WTC11 (cell line): ENCODE measurements at places on chromosomes 1 and 21.

- H3K4me3 ChIP-seq = no peak overlapping the region
- no peaks in the 10 kb centered on the region for H3K36me3 ChIP-seq
- peak; percentile 92 for DNase-seq
- H3K4me1 ChIP-seq = peaks cover 18% of the 10 kb centered on the region
These were observed 73.9 kb downstream of the RAP1GAP start for GRCh38 chr1:21594935-21595897.

DNA sequence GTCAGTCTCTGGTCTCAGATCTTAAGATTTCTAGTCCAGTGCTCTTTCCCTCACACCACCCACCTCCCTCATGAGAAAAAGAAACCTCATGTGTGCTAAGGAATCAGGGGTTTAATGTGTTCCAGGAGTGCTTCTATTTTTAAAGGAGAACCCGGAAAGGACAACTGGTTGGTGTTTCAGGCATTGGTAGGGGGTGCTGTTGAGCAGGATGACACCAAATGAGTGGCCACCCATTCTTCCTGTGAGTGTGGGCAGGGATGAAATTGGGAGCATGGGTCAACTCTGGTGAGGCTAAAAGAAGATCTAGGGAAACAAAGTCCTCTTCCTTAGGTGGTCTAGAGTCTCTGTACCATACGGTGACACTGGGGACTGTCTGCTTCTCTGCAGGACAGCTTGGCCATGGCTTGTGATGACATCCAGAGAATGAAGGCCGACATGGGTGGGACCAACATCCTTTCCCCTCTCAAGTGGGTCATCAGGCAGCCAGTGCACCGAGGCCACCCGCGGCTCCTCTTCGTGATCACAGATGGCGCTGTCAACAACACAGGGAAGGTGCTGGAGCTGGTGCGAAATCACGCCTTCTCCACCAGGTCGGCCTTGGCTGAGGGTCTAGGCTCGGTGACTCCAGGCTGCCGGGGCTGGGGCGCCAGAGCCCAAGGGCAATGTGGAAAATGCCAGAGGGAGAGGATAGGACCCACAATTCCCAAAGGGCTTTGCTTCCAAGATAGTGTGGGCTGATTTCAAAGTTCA is 39.3 kb downstream of the VWA5B1 start:
- DNase-seq = peak; percentile 32
- H3K27me3 ChIP-seq = no peaks in the 10 kb centered on the region
- no peak overlapping the region for H3K27ac ChIP-seq
- no peaks in the 10 kb centered on the region for H3K36me3 ChIP-seq
- H3K4me1 ChIP-seq = peaks cover 9% of the 10 kb centered on the region

DNA sequence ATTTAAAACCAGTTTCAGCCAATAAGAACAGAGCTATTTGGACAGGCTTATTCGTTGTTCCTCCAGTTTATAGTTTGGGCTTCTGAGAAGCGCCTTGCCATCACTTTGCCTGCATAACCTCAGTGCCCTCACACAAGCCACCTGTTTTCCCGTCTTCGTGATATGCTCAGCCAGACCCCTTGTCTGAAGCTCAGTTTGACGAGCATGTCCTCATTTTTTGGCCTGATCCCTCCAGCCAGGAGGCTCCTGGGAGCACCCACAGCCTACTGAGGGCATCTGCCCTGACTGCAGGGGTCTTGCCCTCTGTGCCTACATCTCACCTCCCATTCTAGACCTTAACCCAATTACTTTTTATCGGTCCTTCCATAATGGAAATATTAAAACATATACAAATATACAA is 95.3 kb downstream of the ADARB1 start:
- DNase-seq = no peak
- H3K36me3 ChIP-seq = no peaks in the 10 kb centered on the region
- H3K27ac ChIP-seq = no peak overlapping the region
- no peaks in the 10 kb centered on the region for H3K27me3 ChIP-seq

DNA sequence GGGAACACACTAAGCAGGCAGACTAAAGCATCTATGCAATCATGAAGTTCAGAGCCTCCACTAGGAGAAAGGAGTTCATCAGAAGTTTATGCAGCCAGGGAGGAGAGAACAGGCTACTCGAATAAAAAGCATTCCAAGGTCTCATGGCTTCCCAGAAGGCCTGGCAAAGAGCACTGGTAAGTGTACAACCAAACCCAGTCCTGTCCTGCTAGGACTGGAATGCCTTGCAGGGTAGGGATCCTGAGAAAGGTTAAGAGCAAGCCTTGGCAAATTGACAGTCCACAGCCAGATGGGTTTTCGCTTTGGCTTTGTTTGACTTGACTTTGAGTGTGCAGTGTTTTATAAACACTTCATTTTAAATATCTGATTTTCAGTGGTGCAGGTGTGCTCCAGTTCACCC is 133.6 kb upstream of the ATP1B1 start:
- H3K4me3 ChIP-seq = no peak overlapping the region
- no peak overlapping the region for H3K27ac ChIP-seq
- peaks cover 11% of the 10 kb centered on the region for H3K4me1 ChIP-seq
- H3K27me3 ChIP-seq = no peaks in the 10 kb centered on the region
- no peaks in the 10 kb centered on the region for H3K36me3 ChIP-seq

GRCh38 chr1:227733309-227733705 is 1.8 kb downstream of the JMJD4 start:
- no peak for DNase-seq
- peaks cover 34% of the 10 kb centered on the region for H3K4me1 ChIP-seq
- no peaks in the 10 kb centered on the region for H3K27me3 ChIP-seq
- H3K27ac ChIP-seq = no peak overlapping the region
- peaks cover 7% of the 10 kb centered on the region; the same call in 1 of the 2 replicates for H3K36me3 ChIP-seq
